T follicular helper cell (primary cell): ENCODE measurements at places on chromosomes 2 and 18.

GRCh38 chr2:200619279-200619678 is 33.5 kb downstream of the AOX1 start:
- no peak for DNase-seq

GRCh38 chr2:232419245-232420072 is 12.8 kb downstream of the ALPG start:
- DNase-seq = no peak

DNA sequence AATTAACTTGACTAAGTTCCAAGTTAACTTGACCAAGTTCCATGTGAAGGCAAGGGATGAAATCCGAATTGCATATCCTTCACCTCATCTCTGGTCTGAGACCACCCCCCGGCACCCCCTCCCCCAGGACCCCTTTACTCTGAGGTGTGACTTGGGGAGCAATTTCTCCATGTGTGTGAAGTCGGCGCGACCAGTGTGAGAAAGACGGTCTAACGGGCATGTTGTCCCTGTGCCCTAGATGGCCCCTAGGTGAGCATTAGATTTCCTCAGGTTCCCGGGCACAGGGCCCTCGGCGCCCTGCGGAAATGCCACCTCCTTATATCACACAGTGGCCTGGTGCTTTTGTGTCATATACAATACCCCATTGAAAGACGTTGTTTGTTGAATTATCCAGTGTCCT is 137.1 kb downstream of the CTIF start:
- no peak for DNase-seq

DNA sequence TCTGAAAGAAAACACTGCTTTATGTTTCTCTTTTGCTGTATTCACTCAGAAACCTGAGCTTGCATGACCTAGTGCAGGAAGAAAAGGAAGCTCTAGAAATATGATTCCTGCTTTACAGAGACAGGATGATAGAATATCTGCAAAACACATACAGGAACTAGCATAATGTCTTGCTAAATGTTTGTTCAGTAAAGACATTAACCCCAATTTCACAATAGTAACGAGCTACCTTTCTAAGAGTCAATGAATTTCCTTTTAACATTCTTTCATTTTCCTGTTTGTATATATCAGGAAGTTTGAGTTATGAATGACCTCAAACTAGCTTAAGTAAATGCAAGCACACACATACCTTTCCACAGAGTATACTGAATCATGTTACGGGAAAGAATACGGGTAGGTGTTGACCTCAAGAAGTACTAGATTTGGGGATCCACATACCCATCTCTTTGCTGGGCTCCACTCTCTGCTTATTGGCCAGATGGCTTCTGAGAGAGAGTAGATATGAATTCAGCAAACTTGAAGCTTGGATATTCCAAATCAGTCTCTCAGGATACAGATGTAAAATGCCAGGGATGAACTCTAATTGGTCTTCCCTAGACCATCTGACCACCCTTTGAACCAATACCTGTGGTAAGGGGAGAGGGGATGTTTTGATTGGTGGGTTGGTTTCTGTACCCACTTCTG is 18.2 kb upstream of the ACSL3 start:
- DNase-seq = no peak

- DNase-seq = no peak
Observed at GRCh38 chr2:239621611-239622010, 220.8 kb upstream of the HDAC4 start.

GRCh38 chr2:127197475-127198385 is 22.4 kb downstream of the CYP27C1 start:
- DNase-seq = peak; percentile 18

DNA sequence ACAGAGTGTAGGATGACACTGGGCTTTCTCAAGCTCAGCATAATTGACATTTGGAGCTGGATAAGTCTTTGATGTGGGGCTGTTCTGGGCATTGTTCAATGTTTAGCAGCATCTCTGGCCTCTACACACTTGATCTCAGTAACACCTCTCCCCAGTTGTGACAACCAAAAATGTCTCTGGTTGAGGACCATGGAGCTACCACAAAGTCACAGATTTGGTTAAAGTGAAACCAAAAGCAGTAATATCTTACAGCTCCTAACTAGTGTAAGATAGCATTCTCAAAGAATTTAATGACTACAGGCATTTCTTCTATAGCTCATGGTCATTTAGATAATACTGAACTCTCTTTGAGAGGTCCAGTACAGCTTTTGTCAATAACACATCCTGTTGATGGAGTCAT is 23.4 kb upstream of the PAX3 start:
- DNase-seq = no peak

- DNase-seq = no peak
Observed at GRCh38 chr2:15481000-15481399, 80.1 kb downstream of the NBAS start.

GRCh38 chr2:161766334-161766733 is 142.1 kb downstream of the SLC4A10 start:
- DNase-seq = no peak

DNA sequence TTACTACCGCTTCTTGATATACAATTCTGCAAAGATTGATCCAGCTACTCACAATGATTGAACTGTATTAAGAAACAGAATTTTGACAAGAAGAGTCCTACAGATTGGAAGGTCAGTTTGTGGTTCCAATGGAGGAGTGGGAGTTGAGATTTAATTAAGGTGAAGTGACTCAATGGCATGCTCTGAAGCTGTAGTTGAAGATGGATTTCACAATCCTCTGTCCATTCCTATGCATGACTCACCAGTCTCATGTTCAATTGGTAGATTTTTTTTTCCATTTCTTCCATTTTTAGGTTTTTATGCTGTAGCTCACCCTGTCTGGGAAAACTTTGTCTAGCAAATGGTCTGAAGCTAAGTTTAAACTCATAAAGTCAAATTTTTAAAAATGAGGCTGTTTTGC is 83.3 kb downstream of the DPP4 start:
- DNase-seq = no peak

- DNase-seq = no peak
Observed at GRCh38 chr2:6793371-6793770, 72.3 kb downstream of the CMPK2 start.

GRCh38 chr2:149329489-149330126 is 779 bp upstream of the LYPD6 start:
- no peak for DNase-seq

DNA sequence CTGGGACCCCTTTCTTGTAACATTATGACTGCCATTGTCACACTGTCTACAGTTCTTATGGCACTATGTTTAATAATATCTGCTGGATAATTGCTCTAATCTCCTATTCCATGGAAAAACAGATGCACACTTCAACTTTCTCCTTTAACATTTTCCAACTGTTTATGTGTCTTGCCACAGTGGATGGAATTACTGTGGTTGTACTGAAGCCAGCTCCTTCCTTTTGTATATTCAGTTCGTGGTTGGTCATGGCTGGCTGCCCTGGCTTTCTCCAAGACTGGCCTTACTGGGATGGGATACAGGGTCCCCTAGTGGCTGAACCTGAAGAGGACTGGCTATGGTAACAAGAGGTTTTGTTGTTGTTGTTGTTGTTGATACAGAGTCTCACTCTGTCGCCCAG is 113.9 kb downstream of the SS18 start:
- no peak for DNase-seq

GRCh38 chr2:231764124-231764523 is 17.0 kb downstream of the PDE6D start:
- DNase-seq = no peak

DNA sequence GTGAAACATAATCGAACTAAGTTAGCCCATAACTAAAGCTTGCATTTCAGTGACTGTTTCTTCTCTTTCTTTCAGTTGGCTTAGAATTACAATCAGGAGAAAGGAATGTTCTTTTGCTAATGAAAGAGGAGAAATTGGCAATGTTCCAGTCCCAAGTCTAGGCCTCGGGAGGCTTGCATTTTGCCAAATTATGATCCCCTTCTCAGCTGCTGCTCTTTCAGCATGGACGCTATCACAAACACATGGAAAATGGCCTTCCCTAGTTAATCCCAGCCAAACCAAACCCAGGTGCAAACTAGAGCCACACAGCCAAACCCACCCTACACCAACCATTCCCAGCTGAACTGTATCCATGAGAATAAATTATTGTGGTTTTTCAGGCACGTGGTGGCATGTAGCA is 605.2 kb upstream of the LRRTM4 start:
- no peak for DNase-seq

DNA sequence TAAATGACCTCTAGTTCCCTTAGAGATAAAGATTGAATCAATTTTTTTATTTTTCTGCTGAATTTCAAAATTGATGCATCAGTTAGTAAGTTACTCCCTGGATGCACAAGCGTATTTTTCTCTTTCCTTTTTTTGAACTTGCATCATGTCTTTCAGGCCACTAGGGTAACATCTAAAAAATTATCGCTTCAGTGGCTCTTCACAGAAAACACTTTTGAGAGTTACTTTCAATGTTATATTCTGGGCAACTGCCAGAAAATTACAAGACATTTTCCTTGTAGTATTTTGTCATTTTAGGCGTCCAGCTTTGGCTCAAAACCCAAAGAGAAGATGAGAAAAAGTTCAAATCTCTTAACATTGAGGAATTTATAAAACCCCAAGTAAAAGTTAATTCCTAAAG is 59.8 kb downstream of the DSEL start:
- no peak for DNase-seq

DNA sequence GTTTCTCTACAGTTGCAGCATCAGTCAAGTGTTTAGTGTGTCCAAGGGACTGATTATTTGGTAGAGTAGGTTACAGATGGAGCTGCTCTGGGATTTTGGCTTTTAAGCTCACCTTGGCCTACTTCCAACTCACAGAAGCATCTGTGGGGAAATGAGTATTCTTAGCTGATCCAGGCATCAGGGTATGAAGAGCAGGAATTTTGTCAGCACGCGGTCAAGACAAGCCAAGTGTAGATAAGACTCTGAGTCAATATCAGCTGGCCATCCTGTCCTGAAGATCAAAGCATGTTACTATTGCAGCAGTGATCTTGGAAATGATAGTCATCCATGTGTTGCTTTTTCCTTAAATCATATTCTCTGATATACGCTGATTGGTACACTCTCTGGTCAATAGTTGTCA is 24.4 kb downstream of the SERPINB4 start:
- DNase-seq = no peak

GRCh38 chr2:23636426-23636825 is 251.4 kb downstream of the KLHL29 start:
- no peak for DNase-seq

DNA sequence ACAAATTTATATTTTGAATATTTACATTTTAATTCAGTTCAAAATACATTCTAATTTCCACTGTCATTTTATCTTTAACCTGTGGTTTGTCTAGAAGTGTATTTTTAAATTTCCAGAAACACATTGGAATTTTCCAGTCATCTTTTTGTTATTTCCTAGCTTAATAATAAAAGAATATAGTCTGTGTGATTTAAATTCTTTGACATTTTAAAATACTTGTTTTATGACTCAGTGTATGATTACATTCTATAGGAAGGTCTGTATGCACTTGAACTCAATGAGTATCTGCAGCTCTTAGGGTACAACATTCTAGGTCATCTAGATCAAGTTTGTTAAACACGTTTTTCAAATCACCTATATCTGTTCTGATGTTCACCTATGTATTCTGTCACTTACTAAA is 88.3 kb upstream of the MBOAT2 start:
- DNase-seq = no peak

- no peak for DNase-seq
Observed at GRCh38 chr2:44817256-44817655, 124.2 kb upstream of the SIX3 start.

DNA sequence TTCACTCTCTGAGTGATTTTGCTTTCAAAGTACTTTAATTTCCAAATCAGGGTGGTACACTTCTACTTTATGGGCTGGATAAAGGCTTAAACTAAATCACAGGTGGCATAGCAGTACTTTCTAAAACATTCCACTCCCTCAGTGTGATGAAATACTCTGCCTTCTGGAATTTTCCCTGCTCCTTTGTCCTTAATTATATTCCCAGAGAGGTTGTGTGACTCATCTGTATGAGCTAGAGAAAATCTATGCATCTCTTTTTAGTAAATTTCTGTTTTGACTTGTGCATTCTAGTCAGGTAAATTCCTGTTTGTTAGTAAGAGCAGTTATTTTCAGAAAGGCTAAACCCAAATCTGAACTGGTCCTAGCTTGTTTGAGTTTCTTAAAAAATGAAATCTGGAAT is 29.0 kb upstream of the PLA2R1 start:
- DNase-seq = no peak

- no peak for DNase-seq
Observed at GRCh38 chr2:202104286-202104870, 31.3 kb downstream of the KIAA2012 start.

DNA sequence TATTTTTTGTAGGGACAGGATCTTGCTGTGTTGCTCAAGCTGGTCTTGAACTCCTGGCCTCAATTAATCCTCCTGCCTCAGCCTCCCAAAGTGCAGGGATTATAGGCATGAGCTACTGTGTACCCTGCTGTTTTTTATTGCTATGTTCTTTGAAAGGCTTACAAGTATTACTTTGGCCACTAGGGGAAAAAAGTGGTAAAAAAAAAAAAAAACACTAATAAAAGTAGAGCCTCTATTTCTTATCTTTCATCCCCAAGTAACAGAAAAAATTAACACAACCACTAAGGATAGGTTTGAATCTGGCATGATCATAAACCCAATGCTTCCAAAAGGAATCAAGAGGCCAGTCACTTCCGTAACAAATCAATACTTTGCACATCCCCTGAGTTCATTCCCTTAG is 11.6 kb downstream of the NOL10 start:
- no peak for DNase-seq

DNA sequence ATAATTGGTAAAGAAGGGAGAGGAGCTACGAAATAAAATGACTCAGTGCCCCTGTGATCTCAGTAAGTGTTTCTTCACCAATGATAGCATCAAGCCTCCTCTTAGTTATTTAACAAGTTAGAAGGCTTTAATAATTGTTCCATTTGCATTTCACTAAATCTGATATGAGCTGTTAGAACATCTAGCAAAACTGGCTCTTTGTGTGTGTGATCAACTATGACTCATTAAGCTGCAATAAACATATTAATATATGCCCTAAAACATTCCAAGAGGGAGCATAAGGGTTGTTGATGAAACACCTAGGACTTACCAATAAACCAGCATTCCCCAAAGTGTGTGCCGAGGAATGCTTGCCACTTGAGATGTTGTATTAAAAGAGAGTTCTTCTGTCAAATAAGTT is 115.2 kb downstream of the OSBPL6 start:
- DNase-seq = no peak

DNA sequence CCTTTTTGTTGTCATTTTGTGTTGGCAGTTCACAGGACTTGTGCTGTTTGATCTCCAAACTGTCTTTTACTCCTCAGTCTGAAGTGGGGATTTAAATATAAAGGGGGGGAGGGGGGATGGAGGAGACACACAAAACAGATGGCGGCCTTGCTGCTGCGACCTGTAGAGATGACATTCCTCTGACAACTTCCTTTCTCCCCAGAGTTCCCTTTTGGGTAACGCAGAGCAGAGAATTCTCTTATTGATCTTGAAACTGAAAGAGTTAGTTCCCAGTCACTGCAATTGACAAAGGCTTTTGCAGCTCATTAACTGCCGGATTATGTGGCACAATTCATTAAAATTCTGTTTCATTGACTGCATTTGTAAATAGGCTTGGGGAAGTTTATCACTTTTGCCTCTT is 279.3 kb downstream of the TSN start:
- DNase-seq = no peak
